Hepatocyte (in vitro differentiated cells): ENCODE measurements at places on chromosomes 12 and 14. TPM values are rescaled to one million over a fixed set of nuclear protein-coding genes. Genes with fewer than 3 reads are reported as not detected.

- H3K36me3 ChIP-seq: no peaks in the 10 kb centered on the region
- H3K4me3 ChIP-seq: peak overlapping the region; percentile 98
- peak overlapping the region; percentile 75 for H3K27ac ChIP-seq
These were observed 1.2 kb downstream of the SLC2A13 start for GRCh38 chr12:40104461-40105264.

KCNA5 gene
- 1.4 and 1.8 TPM in 2 replicates for total RNA-seq

DNA sequence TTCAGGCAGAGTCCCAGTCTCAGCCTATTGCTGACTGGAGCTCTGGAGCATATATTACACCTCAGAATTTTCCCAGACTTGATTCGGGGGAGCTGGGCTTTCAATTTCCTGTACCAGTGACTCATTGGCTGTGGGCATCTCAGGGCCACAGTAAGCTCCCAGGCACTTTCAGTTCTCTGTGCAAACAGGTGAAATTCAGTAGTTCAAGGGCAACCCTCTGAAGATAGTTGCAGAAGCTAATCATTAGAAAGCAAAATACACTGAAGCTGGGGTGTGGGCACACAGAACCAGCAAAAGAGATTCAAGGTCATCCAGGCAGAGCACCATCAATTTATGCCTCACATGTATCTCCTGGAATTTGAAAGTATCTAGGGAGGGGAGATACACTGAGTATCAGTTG is 8.1 kb upstream of the NIN start:
- H3K27ac ChIP-seq: no peak overlapping the region
- H3K4me3 ChIP-seq: no peak overlapping the region
- H3K36me3 ChIP-seq: no peaks in the 10 kb centered on the region
- H3K27me3 ChIP-seq: peaks cover 57% of the 10 kb centered on the region
- H3K4me1 ChIP-seq: no peaks in the 10 kb centered on the region

CCDC38 gene
- total RNA-seq: 0.48 TPM in 1 of 2 replicates, not detected in the other

DNA sequence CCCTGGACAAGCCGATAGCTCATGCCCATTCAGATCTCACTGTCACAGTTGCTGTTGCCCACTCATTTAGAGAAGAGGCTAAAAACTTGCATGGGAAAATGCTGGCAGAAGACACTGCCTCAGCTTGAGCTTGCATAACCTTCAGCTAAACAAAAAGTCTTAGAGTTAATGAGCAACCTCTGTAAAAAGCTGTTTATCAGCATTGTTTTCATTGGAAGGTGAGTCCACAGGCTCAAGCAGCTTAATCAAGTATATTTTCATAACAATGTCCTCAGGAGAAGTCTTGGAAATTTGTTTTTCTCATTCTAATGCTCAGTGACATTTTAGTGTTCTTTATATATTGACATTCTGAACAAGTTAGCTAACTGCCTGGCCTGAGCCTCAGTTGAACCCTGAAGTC is 872.9 kb downstream of the TMTC2 start:
- no peak overlapping the region for H3K27ac ChIP-seq
- DNase-seq: no peak
- no peaks in the 10 kb centered on the region for H3K27me3 ChIP-seq
- H3K4me1 ChIP-seq: no peaks in the 10 kb centered on the region
- no peak overlapping the region for H3K4me3 ChIP-seq

TMEM117 gene
- 45.4 and 47.1 TPM in 2 replicates for total RNA-seq

DNA sequence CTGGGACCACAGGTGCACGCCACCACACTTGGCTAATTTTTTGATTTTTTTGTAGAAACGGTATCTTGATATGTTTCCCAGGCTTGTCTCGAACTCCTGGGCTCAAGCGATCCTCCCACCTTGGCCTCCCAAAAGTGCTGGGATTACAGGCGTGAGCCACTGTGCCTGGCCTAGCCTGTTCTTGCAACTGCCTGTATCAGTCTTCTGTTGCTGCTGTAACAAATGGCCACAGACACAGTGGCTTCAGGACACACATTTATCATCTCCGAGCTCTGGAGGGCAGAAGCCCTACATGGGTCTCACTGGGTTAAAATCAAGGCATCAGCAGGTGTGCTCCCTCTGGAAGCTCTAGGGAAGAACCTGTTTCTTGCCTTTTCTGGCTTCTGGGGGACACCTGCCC is 79.9 kb upstream of the NCOR2 start:
- no peak overlapping the region for H3K4me3 ChIP-seq
- H3K4me1 ChIP-seq: no peaks in the 10 kb centered on the region
- no peak overlapping the region for H3K27ac ChIP-seq
- H3K27me3 ChIP-seq: no peaks in the 10 kb centered on the region
- DNase-seq: no peak

PIWIL1 gene
- total RNA-seq: not detected in 2 replicates

DNA sequence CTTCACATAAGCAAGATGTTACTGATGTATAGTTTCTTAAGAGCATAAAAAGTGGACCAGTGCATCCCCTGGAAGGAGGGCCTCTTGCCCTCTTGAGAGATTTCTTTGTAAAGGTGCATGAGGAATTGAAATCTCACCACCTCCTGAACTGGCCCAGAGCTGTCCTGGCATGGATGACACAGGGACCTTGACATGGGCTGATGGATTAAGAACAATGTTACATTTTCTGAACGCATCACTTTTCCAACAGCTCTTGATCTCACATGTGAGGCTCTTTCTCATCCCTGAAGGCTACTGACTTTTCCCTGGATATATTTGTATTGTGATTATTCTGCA is 360.4 kb downstream of the RGS6 start:
- no peak overlapping the region for H3K4me3 ChIP-seq
- peaks cover 13% of the 10 kb centered on the region for H3K27me3 ChIP-seq
- H3K27ac ChIP-seq: no peak overlapping the region
- H3K4me1 ChIP-seq: no peaks in the 10 kb centered on the region
- no peaks in the 10 kb centered on the region for H3K36me3 ChIP-seq

ZBTB42 gene
- 8.6 and 13.0 TPM in 2 replicates for total RNA-seq

- H3K4me1 ChIP-seq: peaks cover 27% of the 10 kb centered on the region
- DNase-seq: peak; percentile 45
- H3K4me3 ChIP-seq: no peak overlapping the region
- H3K27me3 ChIP-seq: no peaks in the 10 kb centered on the region
These were observed 200.2 kb upstream of the NUDT4 start for GRCh38 chr12:93177208-93178153.

GRCh38 chr14:68734231-68734732 is 58.6 kb downstream of the ZFP36L1 start:
- H3K27me3 ChIP-seq: no peaks in the 10 kb centered on the region
- no peak overlapping the region for H3K4me3 ChIP-seq
- H3K27ac ChIP-seq: peak overlapping the region; percentile 93
- DNase-seq: no peak
- peaks cover 33% of the 10 kb centered on the region for H3K4me1 ChIP-seq

ACADS gene
- 53.5 and 59.6 TPM in 2 replicates for total RNA-seq

GRCh38 chr12:50354908-50355307 is 41.5 kb downstream of the FAM186A start:
- H3K27me3 ChIP-seq: no peaks in the 10 kb centered on the region
- H3K27ac ChIP-seq: no peak overlapping the region
- no peak overlapping the region for H3K4me3 ChIP-seq
- no peaks in the 10 kb centered on the region for H3K36me3 ChIP-seq

NTF3 gene
- 5.0 and 6.9 TPM in 2 replicates for total RNA-seq

DNA sequence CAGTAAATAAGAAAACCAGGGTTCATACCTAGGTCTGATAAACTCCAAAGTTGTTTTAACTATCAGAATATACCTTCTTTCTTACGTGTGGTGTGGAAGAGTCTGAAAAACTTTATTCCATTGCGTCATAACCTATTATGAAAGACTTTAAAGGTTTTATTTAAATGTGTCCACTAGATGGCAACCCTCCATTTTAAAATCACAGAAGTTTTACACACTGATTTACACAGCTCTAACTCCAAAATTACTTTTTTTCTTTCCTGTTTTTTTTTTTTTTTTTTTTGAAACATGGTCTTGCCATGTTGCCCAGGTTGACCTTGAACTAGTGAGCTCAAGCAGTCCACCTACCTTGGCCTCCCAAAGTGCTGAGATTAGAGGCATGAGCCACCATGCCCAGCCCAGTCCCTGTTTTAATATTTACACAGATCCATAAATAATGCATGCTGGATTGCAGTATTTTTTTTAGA is 17.3 kb upstream of the TMPRSS12 start:
- no peaks in the 10 kb centered on the region for H3K27me3 ChIP-seq
- H3K4me1 ChIP-seq: peaks cover 9% of the 10 kb centered on the region
- peak; percentile 79 for DNase-seq
- no peak overlapping the region for H3K4me3 ChIP-seq
- H3K27ac ChIP-seq: peak overlapping the region; percentile 31

- peaks cover 37% of the 10 kb centered on the region for H3K4me1 ChIP-seq
- H3K27me3 ChIP-seq: no peaks in the 10 kb centered on the region
- H3K36me3 ChIP-seq: no peaks in the 10 kb centered on the region
- no peak overlapping the region for H3K27ac ChIP-seq
- no peak for DNase-seq
These were observed 91.2 kb downstream of the RFLNA start for GRCh38 chr12:124386059-124386458.

DNA sequence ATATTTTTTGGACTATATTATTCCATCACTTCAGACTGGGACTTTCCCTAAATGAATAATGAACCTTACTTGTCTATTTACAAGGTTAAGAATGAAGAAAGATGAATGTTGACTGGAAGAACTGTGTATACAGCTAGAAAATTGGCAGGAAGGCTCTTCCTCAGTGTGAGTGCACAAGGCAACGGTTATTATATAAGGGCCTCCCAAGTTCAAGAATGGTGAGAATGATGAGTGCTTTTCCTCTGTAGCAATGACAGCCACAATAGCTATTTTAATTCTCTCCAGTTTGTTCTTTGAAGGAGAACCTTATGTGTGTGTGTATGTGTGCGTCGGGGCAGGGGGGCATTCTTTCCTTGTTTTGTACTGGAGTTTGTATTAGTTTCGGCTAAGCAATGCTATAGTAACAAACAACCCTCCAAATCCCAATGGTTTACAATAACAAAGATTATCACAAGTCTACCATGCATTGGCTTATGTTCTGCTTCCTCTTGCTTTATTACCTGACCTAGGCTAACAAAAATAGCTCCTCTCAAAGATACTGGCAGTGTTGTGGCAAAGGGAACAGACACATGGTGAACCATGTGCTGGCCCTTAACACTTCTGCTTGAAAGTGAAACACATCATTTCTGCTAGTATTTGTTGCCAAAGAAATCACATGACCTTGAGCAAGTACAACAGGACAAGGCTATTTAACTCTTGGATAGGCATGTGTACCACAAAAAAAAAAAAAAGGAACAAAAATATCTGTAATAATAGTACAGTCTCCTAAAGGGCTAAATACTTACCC is 139.5 kb downstream of the RMST start:
- no peak for DNase-seq
- no peaks in the 10 kb centered on the region for H3K4me1 ChIP-seq
- H3K36me3 ChIP-seq: no peaks in the 10 kb centered on the region

DTX1 gene
- 0.47 and 1.0 TPM in 2 replicates for total RNA-seq

CRIP1 gene
- total RNA-seq: 1.8 and 5.8 TPM in 2 replicates

- H3K36me3 ChIP-seq: peaks cover 12% of the 10 kb centered on the region
- no peaks in the 10 kb centered on the region for H3K27me3 ChIP-seq
- H3K27ac ChIP-seq: peak overlapping the region; percentile 17
- DNase-seq: peak; percentile 19
- H3K4me3 ChIP-seq: peak overlapping the region; percentile 72
- H3K4me1 ChIP-seq: peaks cover 19% of the 10 kb centered on the region
These were observed 3.5 kb downstream of the RSRC2 start for GRCh38 chr12:122523280-122523679.

- H3K4me1 ChIP-seq: no peaks in the 10 kb centered on the region
- H3K4me3 ChIP-seq: no peak overlapping the region
- H3K36me3 ChIP-seq: no peaks in the 10 kb centered on the region
- no peaks in the 10 kb centered on the region for H3K27me3 ChIP-seq
These were observed 37.3 kb downstream of the GPR135 start for GRCh38 chr14:59427653-59428580.

SLC17A8 gene
- 0.10 and 0.40 TPM in 2 replicates for total RNA-seq

- peaks cover 53% of the 10 kb centered on the region for H3K4me1 ChIP-seq
- no peaks in the 10 kb centered on the region for H3K36me3 ChIP-seq
- DNase-seq: no peak
- H3K27me3 ChIP-seq: no peaks in the 10 kb centered on the region
These were observed 42.2 kb upstream of the ATP23 start for GRCh38 chr12:57899010-57899662.

GRCh38 chr12:82524641-82525040 is 162.1 kb upstream of the TMTC2 start:
- H3K4me1 ChIP-seq: peaks cover 7% of the 10 kb centered on the region
- peak overlapping the region; percentile 33 for H3K27ac ChIP-seq
- no peak for DNase-seq
- no peaks in the 10 kb centered on the region for H3K27me3 ChIP-seq
- no peak overlapping the region for H3K4me3 ChIP-seq

DNA sequence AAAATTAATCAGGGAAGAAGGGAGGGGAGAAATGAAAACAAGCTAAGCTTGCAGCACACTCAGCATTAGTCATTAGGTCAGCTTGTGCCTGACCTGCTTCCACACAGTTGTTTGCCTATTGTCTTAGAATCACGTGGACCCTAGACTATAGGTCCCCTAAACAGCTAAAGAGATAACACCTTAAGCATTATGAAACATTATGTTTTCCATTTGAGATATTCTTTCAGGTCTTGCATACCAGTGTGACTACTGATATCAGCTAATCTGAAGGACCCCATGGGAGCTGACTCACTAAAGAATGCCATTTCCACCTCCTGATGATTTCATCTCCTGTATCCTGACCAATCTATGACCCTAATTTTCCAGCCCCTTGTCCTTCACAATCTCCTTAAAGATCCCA is 154.1 kb upstream of the FUT8 start:
- H3K27me3 ChIP-seq: no peaks in the 10 kb centered on the region
- no peak for DNase-seq
- no peaks in the 10 kb centered on the region for H3K36me3 ChIP-seq
- peak overlapping the region; percentile 88 for H3K27ac ChIP-seq
- H3K4me1 ChIP-seq: peaks cover 12% of the 10 kb centered on the region
- H3K4me3 ChIP-seq: no peak overlapping the region

FAM222A gene
- 7.4 and 8.5 TPM in 2 replicates for total RNA-seq

DNA sequence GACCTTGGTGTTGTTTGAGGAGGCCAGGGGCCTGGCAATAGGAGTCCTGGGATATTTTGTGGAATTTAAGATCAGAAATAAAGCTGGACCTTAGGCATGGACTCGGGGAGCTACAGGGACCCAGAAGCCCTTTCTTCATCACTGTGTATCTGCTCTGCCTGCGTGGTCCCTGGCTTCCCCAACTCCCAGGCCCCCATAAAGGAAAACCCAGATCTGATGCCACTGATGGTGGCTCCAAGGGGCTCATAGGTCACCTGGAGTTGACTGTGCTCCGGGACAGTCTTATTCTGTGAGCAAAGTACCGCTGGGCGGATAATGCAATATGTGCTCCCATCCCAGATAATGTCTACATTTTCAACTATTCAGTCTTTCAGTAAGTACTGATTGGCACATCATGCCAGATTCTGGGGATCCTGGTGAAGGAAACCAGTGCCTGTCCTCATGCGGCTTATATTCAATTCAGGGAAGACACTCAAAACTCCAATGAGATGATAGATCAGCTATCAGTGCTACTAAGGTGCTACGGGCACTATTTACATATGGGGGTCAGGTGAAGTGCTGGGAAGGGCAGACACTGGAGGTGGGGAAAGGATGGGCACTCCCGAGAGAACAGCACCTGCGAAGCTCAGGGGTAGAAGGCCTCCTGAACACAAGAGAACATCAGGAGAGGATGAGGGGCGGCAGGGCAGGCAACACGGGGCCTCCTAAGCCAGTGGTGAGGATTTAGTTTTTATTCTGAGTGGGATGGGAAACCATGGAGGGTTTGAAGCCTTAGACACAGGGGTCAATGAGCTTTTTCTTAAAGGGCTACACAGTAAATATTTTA is 5.5 kb upstream of the SELPLG start:
- H3K36me3 ChIP-seq: no peaks in the 10 kb centered on the region
- H3K4me3 ChIP-seq: no peak overlapping the region
- no peak for DNase-seq
- no peaks in the 10 kb centered on the region for H3K27me3 ChIP-seq
- no peak overlapping the region for H3K27ac ChIP-seq
- peaks cover 9% of the 10 kb centered on the region for H3K4me1 ChIP-seq

APOF gene
- 0.12 TPM in 1 of 2 replicates, not detected in the other for total RNA-seq
